NCI-H1694 treated with DMSO at 0.1 percent for 48 hours (cell line): ENCODE measurements at places on chromosomes 5 and 9.

- peak; percentile 59 for DNase-seq
Measured at GRCh38 chr5:127941646-127942045, 141.9 kb upstream of the SLC12A2 start.

DNA sequence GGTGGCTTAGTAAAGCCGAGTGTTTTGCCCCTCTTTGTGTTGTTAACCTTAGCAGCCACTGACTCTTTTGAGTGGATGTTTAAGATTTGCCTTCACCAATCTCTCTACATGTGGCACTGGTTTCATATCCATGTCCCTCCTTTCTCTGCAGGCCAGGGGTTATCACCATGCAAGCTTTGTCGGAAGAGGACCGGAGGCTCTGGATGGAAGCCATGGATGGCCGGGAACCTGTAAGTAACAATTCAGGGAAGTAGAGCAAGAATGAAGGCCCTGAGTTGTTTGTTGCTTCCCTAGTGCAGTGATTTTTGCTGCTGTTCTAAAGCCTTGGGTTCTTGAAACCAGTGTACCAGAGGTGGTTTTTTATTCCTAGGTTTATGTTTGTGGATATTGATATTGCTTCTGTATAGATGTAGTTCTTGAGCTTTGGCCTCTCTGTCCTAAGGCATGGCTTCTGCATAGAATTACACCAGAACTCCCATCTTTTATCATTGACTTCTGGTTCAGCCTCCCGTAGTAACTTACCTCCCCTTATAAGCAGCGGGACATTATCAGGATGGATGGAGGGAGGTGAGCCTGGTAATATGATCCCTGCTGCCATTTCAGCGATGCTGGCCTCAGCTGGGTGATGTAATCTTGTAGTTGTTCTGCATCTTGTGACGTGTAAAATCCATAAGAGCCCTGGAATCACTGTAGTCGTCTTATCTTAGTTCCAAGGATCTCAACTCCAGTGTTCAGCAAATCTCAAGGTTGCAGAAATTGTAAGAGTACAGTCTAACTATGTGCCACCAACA lies 161.9 kb downstream of the ARHGAP26 start:
- no peak for DNase-seq

GRCh38 chr5:109998726-109999125 lies 309.0 kb downstream of the MAN2A1 start:
- DNase-seq: no peak

- peak; percentile 53 for DNase-seq
Measured at GRCh38 chr5:52356311-52356918, 431.3 kb upstream of the ITGA1 start.

DNA sequence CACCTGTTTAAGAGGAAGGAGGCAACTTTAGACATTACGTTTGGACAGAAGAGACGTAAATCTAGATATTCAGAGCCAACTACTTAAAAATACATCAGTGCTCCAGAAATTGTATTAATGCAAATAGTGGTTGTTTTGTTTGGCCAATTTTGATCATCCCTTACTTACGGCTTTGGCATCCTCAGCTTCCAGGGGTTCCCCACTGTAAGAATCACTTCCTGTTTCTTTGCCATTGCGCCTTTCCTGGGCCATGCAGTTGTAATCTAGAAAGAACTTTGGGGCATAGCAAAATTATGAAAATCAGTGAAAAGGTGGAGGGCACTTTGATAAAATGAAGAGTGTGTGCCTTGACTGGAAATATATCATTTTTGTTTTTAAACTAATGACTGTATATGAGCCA lies 537.2 kb upstream of the TLE4 start:
- no peak for DNase-seq

DNA sequence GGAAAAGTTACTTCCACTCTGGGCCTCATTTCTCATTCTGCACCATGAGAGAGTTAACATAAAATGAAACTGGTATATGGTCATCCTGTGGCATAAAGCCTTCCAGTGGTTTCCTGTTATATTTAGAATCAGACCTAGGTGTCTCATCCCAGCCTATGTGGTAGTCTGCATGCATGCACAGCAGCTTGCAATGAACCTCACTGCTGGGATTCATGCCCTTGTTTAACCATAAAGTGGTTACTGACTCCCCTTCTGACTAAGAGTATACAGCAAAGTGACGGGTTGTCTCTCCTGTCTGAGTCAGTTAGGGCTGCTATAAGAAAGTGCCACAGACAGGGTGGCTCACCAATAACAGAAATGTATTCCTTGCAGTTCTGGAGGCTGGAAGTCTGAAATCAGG lies 14.7 kb upstream of the TDRD7 start:
- no peak for DNase-seq

DNA sequence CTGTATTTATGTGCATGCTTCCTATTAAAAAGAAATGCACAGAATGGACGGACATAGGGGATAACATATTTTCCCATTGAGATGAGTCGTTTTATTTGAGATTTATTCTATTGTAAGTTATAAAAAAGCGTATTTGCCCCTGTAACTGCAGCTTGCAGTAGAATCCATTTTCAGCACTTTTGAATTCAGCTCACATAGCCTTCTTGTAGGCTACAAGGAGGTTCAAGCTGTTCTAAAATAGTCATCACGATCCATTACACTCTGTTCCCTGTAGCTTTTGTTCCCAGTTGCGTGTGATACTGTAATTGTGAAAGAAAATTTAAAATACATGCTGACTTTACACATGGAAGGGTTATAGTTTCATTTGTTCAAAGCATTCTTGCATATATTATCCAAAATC lies 40.9 kb upstream of the POC5 start:
- no peak for DNase-seq

- DNase-seq: no peak
Measured at GRCh38 chr9:89254058-89254772, 56.8 kb upstream of the CKS2 start.

GRCh38 chr9:120486347-120486746 lies 93.6 kb downstream of the CDK5RAP2 start:
- DNase-seq: no peak
